Cerebellar cortex (tissue), 1 donor: ENCODE measurements at places on chromosomes 2 and 18.

GRCh38 chr2:239192975-239193374 is 207.8 kb downstream of the HDAC4 start:
- no peak for DNase-seq

DNA sequence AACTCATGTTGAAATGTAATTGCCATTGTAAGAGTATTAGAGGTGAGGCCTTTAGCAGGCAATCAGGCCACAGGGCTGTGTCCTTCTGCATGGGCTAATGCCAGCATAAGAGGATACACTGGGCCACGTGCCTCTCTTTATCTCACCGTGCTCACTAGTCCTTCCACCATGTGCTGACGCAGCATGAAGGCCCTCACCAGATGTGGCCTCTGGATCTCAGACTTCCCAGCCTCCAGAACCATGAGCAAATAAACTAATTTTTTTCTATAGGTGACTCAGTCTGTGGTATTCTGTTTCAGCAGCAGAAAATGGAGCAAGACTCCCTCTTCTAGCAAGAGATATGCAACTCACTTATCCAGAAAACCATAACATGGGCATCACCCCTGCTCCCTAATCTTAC is 149.7 kb upstream of the ZNF236 start:
- no peak for DNase-seq

DNA sequence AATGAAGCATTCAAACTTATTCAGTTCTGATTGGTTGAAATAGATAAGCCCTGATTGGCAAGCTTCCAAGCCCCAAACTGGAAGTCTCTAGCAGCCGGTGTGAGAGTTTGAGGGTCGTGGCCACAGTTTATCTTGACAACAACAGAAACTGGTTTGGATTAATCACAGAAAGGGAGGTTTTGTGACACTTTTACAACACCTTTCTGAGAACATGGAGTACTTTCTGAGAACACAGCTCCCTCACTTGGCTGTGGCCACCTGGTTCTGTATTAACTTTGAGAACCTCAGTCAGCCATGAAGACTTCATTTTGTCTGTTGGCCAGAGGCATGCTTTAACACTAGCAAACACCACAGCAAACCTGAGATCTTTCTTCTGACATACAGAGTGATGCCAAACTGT is 280.7 kb upstream of the VWC2L start:
- DNase-seq: no peak

DNA sequence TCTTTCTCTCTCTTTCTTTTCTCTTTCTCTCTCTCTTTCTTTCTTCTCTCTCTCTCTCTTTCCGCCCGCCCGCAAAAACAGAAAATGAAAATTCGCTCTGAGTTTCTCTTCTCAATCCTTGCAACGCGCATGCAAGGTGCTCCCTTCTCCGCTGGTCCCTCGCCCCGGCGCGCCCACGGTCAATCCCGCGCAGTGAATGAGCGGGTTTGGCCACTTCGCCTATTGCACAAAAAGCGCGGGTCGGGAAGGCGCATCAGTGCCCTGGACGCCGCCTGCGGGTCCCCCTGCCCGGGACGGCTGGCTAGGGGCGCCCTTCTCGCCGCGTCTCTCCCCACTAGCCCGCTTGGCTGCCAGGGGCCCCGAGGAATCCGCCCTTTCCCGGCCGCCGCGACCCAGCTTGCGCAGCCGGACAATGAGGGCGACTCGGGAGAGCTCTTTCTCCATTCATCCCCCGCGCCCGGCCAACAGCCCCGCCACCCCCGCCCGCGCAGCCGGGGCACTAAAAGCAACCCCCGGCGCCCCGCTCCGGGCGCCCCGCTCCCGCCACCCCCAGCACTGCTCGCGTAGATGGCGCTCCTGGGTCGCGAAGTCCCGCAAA is 706 bp downstream of the LAMA1 start:
- no peak for DNase-seq

GRCh38 chr2:3600256-3600855 is 5.4 kb downstream of the COLEC11 start:
- no peak for DNase-seq

DNA sequence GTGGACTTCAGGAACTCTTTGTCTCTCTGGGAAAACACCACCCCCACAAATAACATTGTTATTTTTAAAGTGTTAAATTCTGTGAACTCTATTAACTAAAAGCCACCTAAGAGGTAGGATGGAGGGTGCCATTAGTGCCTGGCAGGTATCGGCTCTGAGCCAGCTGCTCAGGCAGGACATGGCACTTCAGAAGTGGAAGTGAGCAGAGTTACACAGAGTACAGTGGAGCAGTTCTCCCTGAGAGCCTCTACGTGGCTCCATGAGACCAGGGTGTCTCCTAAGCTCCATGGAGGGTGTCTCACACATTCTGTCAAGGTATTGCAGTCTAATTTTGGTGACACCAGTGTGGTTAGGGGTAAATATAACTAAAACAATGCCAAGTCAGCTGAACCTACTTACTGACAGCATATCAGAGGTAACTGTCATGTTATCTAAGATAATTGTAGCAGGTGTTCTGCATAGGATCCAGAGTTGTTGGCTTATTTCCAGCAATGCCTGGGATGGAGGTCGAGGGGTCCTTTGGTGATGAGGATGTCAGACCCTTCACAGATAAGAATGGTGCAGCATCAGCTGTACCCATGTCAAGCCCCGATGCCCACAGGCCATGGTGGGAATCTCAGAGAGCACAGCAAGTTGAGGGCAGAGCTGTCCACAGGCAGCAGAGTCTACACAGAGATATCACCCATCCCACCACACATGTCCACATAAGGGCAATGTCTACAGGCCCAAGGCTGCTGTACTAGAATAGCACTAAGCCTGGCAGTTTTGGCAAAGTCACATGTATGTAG is 8.6 kb upstream of the MALL start:
- DNase-seq: no peak
